ENCODE measurements at places on chromosomes 11 and 22. TPM values are rescaled to one million over a fixed set of nuclear protein-coding genes. Genes with fewer than 3 reads are reported as not detected.

MIOX gene
- total RNA-seq: 0.74 TPM

DERL3 gene
- 64.1 TPM for total RNA-seq

PKP3 gene
- total RNA-seq: not detected

CRYBB2 gene
- total RNA-seq: not detected

SLC36A4 gene
- 8.8 TPM for total RNA-seq

NNMT gene
- total RNA-seq: not detected

Data from OCI-LY7 (cell line).